NT2/D1 (cell line): ENCODE measurements at places on chromosomes 7 and 10.

- no peak for DNase-seq
Measured at GRCh38 chr7:123752534-123752933, 3.7 kb upstream of the WASL start.

GRCh38 chr10:111885919-111886318 lies 297.6 kb downstream of the GPAM start:
- DNase-seq, result no peak

DNA sequence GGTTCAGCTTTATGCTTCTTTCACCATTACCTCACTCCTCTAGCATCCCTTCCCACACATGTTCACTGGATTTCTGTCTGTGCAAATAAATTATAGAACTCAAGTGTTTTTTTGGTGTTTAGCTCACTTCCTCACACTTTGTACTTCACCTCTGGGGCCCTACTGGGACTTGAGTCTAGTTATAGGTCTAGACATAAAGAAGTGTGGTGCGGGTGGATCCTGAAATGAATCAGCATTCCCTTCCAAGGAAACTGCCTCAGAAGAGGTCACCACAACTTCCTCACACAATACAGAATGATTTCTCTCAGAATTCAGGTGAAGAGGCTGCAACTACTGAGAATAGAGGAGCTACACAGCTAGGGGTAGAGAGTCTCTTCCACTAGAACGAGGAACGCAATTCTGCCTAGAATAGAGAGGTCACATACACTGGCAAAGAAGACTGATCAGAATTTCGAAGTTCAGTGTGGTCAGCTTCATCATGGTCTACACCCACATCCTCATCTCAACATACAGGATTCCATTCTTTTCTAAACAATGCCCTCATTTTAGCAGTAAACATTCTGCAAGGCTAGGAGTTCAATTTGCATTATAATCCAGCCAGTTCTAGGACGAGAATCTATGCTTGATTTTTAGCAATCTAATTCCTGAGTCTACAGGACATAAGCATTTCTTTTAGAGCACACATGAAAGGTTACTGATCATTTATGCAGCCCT lies 938.7 kb upstream of the PHF14 start:
- DNase-seq, result no peak

GRCh38 chr10:24914148-24914547 lies 38.3 kb downstream of the PRTFDC1 start:
- DNase-seq, result no peak

- no peak for DNase-seq
Measured at GRCh38 chr10:28853195-28853594, 175.9 kb downstream of the BAMBI start.

GRCh38 chr7:155941688-155942087 lies 129.4 kb upstream of the SHH start:
- no peak for DNase-seq

DNA sequence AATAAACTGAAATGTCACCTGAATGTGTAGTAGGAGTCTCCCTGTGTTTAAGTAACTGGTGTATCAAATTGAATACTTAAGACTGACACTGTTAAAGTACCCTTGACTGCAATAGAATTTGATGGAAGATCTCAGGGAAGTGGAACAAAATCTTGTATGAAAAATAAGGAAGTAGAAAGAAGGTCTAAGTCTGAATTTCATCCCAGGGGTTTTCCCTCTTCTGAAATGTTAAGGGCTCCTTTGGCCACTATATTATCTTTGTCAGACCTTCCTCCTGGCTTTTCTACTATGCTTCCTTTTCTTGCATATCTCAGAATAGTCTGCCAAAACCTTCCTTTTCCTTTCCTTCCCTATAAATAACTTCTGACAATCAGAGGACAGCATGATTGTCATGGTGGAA lies 59.6 kb downstream of the BLNK start:
- DNase-seq, result no peak

- no peak for DNase-seq
Measured at GRCh38 chr7:127041689-127042452, 210.9 kb downstream of the GRM8 start.

DNA sequence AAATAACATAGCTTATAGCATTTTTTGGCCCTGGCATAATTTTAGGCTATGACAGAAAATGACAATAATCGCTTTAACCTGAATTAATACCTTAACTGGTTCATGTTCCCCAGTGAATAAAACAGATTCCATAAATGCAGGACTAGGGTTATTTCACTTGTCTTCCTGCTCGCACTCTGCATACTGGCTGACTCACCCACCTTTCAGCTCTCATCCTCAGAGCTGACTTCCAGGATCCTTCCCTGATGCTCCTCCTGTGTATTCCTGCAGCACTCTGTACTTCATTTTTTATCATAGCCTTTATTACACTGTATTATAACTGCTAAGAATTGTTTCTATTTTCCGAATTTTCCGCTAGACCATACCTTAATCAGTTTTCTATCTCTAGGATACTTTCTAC lies 123.7 kb downstream of the AVL9 start:
- DNase-seq, result no peak

DNA sequence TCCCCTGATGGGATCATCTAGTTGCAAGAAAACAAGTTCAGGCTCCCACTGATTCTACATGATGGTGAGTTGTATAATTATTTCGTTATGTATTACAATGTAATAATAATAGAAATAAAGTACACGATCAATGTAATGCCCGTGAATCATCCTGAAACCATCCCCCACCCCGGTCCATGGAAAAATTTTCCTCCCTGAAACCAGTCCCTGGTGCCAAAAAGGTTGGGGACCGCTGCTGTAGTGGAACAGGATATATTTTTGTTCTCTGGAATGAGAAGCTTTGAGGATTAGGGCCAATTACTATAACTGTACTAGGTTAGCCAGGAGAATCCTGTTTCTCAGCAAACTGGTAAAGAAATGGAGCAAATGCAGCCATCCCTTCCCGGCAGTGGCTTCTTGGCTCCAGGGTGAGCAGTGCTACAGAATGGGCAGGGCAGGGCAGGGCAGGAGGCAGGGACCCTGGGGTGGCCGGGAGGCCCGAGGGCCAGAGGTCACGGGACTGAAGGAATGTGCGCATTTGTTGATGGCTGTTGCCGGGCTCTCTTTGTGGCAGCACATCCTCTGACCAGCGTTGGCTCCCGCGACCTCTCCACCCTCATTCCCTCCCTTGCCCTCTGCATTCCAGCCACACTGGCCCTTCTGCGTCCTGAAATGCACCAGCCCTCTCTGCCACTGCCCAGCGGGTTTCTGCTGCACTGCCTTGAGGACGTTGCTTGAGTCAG lies 162.3 kb upstream of the NPS start:
- DNase-seq, result no peak

- no peak for DNase-seq
Measured at GRCh38 chr7:37211097-37211880, 237.4 kb downstream of the ELMO1 start.

- no peak for DNase-seq
Measured at GRCh38 chr10:121113385-121113696, 262.2 kb downstream of the WDR11 start.

- DNase-seq, result no peak
Measured at GRCh38 chr7:130708001-130708400, 21.7 kb upstream of the TSGA13 start.

GRCh38 chr7:152336754-152337368 lies 98.9 kb downstream of the KMT2C start:
- DNase-seq, result peak; percentile 28

DNA sequence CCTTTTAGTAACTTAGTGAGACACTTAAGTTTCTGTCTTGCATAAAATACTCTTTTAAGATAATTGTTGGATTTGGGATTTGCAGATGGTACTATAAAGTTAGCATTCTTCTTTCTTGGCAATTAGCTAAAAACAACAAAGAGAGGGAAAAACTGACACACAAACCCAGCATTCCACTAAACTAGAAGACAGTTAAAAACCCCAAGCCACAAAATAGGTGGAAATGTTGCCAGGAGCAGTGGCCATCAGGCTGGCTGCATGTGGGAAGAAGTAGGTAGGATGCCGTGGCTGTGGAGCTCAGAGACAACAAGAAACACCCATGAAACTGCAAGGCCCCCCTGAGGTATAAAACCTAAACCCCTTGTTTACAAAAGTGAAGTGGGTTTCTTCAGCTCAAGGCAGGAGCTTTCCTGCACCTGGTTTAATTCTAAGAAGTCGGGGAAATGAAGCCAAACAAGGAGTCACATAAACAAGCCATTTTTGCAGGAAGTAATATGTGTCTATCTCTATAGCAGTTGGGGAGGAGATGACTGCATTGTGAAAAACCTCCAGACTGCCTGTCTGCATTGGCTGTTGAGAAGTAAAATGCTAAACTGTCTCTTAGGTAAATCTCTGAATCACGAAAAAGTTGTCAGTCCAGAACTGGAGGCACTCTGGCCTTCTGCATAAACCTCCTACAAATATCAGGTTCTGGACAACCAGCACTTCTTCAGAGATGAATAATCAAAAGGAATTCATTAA lies 9.5 kb downstream of the RAB18 start:
- DNase-seq, result no peak

DNA sequence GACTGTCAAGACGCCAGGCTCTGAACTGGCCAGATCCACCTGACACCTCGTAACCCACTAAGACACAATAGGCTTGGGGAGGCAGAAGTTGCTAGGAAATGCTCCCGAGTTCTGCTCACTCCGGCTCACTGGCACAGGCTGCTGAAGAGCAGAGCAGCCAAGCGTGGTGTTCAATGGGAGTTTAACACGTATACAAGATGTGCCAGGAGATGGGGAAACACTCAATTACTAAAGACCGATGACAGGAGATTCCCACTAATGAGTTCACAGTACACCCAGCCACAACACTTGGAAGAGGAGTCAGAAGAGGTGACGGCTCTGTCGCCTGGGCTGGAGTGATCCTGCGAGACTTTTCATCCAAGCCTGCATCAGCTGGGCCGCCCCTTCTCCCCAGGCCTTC lies 303.4 kb downstream of the GFRA1 start:
- DNase-seq, result no peak

DNA sequence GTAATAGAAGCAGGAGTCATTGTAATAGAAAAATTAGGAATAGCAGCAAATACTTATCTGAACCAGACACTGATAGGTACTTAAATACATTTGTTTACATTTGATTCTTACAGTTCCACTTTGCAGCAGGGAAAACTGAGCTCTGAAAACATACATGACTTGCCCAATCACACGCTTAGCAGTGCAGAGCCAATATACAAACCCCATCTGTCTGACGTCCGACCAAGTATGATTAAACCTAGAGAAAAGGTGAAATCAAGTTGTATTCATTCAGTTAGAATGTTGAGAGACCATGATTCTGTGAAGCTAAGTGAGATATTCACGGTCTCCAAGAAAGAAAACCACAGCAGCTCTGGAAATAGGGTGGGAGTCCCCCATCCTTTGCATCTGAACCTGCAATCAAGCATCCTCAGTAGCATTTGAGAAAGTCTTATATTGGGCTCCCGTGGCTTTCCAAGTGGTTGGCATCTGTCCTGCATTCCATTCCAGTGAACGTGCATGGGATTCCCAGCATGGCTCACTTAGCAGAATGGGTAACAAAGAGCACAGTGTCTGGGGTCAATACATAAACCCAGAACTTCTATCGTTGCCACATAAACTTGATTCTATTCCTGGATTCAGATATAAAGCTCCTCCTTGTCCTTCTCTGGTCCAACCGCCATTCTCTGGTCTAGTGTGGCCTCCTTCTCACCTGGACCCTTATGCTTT lies 148.7 kb upstream of the RSU1 start:
- DNase-seq, result peak; percentile 57

DNA sequence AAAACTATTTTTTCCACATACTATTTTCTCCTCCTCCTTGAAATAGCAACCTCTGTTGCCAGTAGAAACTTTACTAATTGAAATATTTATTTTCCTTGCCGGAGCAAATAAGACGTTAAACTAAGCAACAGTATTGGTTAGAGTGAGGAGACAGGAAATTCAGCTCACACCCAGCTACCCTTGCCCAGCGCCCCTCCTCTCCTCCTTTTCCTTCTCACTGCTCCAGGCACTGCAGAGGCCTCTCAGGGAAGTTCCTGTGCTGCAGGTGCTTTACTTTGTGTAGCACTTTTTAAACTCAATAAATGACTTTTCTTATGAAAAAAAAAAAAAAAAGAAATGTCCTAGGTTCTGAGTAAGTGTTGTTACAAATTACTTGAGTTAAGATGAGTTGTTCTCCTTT lies 134.0 kb downstream of the SEMA3E start:
- DNase-seq, result no peak

DNA sequence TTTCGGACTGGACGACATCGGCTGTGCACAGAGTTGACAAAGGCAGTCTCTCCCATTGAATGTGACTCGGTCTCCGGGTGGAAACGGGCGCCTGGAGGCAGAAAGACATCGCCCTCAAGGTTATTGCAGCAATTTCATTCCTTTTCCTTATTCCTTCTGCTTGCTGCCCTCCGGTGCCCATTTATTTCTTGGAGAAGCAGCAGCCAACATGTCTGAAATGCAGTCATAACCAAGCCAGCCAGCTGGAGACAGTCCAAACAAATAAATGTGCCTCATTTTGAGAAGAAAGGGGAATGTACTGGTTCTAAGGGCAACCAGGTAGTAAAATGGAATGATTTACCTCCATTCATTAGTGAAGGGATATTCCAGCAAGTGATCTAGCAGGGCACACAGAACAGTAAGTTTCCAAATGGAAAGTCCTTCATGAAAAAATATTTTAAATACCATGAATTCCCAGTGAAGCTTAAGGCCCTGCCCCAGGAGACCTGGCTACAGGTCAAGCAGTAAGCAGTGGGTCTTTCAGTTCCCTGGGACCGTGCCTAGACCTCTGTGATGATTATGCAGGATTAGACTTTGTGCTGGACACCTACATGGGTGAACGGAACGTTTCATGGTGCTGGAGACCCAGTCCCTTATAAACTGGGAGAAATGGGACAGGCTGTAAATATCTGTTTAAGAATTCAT lies 86.6 kb downstream of the ABLIM1 start:
- no peak for DNase-seq

DNA sequence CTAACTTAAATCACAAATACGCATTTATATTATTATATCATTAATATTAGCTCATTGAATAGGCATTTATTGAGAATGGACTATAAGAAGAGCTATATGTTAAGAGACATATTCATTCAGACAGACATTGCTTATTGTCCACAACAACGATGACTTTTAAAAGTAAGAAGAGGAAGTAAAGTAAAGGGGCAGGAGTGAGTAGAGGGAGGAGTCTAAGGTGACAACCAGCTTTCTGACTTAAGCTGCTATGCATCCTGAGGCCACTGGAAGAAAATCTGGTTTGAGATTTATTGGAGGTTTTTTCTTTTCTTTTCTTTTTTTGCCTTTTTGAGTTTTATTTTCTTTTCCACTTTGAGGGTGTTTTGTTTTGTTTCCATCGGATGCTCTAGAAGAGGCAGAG lies 723.5 kb downstream of the GRM8 start:
- no peak for DNase-seq
